Activated CD4-positive, CD25-positive, alpha-beta regulatory T cell treated with anti-CD3 and anti-CD28 coated beads, Interleukin-2, amount 50 U/mL, for 24 hours (primary cell): ENCODE measurements at places on chromosomes 16 and 17.
A peak's percentile ranks its signal among the peaks of the same experiment; 100 is the strongest.

- no peak for ATAC-seq
Measured at GRCh38 chr16:85514598-85515318, 98.4 kb upstream of the GSE1 start.

GRCh38 chr16:54048586-54049495 lies 237.7 kb downstream of the IRX3 start:
- ATAC-seq, result no peak

GRCh38 chr16:342455-343213 lies 9.9 kb downstream of the AXIN1 start:
- ATAC-seq, result no peak

DNA sequence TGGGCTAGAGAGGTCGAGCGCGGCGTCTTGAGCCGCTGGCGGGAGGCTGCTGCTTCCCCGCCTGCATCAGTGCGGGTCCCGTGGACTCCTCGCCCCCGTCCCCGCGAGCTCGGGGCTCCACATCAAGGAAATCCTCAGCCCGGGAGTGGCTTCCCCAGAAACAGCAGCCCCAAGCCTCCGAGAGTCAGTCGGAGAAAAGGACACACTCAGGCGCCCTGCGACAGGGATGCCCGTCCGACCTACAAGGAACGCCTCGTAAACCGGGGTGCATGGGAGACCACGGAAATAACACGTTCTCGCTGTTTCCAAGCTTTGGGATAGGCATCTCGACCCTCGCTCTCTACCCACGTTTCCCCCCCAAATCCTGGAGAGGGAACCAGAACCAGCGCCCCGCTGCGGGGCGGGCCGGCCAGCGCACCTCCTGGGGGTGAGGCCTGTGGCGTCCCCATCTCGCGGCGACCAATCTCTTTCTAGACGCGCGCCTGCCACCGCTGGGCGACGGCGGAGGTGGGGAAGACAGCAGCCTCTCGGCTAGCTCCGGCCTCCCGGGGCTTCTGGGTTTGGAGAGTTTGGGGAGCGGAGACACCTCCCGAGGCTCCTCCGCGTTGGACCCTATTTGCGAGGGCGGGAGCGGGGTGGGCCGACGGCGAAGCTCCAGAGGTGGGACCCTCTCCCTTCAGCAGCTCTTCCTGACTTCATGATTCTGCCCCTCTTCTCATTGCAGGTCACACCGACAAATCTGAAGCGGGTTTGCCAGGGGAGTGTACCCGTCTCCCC lies 759 bp upstream of the TP53I13 start:
- peak; percentile 61 for ATAC-seq

DNA sequence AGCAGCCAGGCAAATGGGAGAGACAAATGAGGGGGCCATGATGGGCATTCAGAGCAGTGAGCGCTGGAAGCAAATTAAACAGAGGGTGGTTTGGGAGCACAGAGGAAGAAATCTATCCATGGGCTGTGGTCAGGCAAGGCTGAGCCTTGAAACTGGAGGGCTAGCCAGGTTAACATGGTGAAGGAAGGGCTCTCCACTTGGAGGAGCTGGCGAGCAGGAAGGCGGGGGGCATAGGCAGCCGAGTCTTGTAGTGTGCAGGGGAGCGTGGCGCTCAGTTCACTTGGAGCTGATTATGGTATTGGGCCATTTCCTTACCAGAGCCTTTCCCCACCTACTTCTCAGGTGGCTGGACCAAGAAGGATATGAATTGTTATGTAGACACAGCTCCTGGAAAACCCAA lies 189.7 kb downstream of the SNX29 start:
- no peak for ATAC-seq

GRCh38 chr17:61294777-61295176 lies 104.9 kb upstream of the TBX2 start:
- no peak for ATAC-seq

DNA sequence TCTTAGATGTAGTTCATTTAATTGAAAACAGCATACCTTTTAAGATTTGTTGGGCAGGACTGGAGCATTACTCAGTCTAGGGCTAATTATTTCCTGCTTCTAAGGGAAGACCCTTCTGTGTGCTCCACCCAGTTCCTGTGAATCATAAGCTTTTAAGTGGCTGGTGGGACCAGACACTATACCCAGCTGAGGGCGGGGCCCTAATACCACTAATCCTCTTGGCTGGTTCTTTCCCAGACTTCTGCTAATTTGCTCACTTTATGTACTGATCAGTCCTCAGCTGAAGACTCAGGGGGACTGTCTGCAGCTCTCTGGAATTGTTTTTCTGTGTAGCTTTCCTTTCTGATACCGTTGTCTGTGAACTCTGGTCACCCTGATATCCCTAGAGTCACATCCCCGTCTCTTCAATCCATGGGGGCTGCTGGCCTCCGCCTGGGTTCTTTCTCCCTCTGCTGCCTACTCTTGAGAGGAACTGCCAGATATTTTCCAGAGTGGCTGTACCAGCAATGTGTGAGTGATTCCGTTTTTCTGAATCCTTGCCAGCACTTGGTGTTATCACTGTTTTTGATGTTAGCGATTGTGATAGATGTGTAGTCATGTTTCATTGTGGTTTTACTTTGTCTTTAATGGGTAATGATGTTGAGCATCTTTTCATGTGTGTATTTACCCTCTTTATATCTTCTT lies 35.1 kb downstream of the MFSD11 start:
- ATAC-seq, result peak; percentile 98

GRCh38 chr16:85659805-85660511 lies 28.8 kb downstream of the GINS2 start:
- ATAC-seq, result peak; percentile 36

GRCh38 chr16:74739275-74739674 lies 35.3 kb downstream of the FA2H start:
- ATAC-seq, result no peak

DNA sequence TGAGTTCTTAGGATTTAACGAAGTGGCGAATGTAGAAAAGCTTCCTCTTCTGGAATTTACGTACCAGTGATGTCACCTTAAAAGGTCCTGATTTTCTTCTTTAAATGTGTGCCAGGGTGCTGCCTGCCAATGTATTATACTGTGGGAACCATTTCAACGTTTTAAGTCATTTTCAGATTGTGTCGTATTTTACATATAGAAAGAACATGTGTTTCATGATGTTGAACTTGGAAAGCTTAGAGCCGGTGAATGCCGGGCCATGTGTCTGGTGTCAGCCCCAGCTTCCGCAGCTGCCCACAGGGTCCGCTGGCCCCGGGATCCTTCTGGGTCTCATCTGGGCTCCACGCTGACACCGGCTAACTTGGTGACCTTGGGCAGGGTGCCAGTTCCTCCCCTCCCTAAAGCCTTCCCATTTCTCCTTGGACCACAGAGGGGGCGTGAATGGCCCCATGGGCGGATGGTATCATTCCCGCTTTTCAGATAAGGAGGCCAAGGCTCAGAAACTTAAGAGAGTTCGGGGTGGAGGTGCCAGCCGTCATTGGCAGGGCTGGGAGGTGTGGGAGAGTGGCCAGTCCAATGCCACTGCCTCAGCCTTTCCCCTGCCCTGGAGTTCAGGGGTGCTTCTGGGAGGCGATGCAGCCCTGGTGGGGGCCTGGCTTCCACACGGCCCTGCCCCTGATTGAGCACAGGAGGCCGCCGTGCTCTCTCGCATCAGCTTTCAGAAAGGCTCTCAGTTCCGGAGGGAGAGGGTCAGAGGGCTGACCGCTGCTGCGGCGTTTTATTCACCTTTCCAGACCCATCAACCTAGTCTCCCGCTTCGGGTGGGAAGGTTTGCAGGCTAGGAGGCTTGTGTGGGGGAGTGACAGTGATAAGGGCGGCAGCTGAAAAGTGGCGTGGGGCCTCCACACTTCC lies 68.8 kb upstream of the CIBAR2 start:
- no peak for ATAC-seq

DNA sequence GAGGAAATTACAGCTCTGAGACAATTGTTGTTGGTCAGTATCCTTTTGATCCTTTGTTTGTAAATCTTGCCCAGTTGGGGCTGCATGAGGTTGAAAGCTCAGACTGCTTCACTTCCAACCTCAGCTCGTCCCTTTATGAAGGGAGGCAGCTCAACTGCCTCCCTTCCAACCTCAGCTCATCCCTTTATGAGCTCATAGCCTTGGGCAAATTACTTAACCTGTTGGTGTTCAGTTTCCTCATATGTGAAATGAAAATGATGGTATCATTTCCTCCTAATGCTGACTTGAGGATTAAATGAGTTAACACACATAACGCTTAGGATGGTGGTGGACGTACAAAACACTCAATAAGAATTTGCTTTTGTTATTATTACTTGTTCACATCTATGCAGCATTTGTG lies 265.1 kb downstream of the CDH13 start:
- no peak for ATAC-seq

DNA sequence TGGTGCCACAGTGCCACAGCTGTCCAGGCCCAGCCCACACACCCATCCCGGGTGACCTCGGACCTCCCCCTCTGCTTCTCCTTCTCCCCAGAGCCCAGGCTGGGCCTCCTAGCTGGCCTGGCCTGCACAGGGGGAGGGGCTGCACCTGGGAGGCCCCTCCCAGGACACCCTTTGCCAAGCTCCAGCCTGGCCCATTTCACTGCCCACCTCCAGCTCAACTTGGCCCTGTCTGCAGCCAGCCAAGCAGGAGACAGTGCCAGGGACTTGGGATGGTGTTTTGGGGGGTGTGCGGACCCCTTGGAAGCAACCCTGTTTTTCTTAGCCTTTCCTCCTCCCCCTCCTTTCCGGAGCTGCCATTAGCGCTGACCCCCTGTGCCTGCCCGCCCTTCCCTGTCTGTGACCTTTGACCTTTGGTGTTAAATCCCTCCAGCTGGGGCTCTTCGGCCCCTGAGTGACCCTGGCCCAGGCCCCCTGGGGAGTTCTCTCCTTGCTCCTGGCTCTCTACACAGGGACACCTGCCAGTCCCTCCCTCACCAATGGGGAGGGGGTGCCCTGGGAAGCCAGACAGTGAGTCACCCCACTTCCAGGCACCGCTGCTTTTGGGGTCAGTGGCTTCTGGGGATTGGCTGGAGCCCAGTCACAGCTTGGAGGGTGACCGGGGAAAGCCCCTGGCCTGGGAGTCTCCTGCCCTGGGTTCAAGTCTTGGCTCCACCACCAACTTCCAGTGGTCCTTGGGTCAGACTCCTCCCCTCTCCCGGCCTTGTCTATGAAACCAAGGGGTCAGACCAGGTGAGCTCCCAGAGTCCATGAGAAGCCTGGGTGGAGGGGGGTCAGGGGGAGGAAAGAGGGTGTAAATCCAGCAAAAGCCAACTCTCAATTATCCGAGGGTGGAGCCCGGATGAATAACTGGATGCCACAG lies 1.9 kb downstream of the GLIS2 start:
- ATAC-seq, result no peak

- ATAC-seq, result no peak
Measured at GRCh38 chr17:40548982-40549685, 16.1 kb downstream of the CCR7 start.
